ENCODE measurements at places on chromosomes 11 and 22.
A peak's percentile ranks its signal among the peaks of the same experiment; 100 is the strongest.

DNA sequence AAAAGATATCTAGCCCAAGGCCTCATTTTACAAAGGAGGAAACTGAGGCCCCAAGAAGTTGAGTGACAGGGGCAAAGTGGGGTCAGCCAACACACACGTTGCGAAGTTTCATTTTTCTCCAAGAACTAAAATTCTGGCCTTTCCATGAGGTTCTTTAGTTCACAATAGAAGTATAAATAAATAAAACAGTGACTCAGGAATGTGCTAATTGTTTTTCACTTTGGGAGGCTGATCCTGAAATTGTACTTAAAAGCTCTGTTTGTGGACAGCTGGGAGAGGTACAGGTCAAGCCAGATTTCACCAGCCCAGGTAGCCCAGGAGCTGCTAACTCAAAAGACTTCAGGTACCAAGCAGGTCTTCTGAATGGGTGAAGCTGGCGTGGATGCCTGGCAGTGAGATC lies 105.2 kb downstream of the TRAF6 start:
- no peak for DNase-seq

DNA sequence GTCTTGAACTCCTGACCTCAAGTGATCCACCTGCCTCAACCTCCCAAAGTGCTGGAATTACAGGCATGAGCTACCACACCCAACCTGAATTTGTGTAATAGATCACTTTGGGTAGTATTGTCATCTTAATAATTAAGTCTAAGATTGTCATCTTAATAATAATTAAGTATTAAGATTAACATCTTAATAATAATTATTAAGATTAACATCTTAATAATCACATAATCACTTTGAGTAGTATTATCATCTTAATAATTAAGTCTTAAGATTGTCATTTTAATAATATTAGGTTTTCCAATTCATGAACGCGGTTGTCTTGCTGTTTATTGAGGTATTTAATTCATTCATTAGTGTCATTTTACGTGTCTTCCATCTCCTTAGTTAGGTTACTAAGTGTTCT lies 8.2 kb downstream of the MOV10L1 start:
- no peak for DNase-seq

- DNase-seq = peak; percentile 55
Observed at GRCh38 chr11:111417766-111418435, 38.8 kb upstream of the POU2AF1 start.

GRCh38 chr11:126990716-126991480 lies 9.7 kb downstream of the KIRREL3 start:
- peak; percentile 6 for DNase-seq

DNA sequence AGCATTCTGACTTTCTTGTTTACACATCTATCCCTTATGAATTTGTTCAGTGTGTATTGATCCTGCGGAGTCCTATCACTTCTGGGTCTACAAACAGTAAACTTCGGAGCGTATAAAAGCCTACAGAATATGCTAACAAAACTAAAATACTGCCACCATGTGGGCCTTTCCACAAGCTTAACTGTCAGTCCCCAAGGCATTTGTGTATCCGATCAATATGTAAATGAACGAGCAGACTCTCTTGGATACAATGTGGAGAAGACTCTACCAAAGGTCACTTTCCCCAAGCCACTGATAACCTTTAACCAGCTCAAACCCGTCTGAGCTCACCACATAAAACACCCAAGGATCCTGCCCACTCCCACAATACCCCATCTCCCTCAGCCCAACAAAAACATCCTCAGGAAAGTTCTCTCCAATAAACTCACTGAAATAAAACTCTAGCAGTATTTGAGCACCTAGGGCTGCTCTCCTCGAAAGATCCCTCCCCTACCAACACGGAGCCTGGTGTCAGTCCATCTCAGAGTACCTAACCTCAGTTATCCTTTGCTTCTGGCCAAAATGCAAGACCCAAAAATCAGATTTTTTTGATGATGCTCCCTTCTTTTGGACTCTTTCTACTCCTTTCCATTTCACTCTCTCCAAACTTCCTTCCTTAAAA lies 17.8 kb downstream of the ADA2 start:
- DNase-seq = peak; percentile 29

DNA sequence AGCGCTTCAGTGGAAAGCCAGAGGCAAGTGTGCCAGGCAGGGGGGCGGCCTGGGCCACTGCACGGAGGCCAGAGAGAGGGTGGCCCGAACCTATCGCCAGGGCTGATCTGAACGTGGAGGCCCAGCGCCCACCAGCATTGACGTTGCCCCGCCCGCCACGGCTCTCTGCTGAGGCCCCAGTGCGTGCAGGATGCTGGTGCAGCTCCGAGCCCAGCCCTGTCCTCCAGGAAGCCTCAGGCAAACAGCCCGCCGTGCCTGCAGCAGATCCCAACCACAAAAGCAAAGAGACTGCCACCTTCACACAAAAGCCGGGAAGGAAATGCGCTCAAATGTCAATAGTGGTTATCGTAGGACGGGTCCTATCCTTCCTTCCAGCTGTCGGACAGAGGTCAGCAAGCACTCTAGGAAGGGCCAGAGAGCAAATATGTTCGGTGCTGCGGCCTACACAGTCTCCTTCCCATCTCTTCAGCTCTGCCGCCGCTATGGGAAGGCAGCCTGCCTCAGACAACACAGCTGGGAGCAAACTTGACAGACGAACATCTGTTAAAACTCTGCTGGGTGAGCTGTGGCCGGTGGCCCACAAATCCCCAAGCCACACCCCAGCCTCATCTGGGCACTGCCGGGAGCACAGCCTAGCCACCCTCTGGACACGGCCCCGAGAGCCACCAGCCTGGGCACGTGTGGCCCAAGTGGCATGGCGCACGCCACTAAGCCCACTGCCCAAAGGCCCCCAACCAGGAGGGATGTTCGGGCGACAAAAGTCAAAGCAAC lies 146.2 kb downstream of the CRYBB2 start:
- no peak for DNase-seq

DNA sequence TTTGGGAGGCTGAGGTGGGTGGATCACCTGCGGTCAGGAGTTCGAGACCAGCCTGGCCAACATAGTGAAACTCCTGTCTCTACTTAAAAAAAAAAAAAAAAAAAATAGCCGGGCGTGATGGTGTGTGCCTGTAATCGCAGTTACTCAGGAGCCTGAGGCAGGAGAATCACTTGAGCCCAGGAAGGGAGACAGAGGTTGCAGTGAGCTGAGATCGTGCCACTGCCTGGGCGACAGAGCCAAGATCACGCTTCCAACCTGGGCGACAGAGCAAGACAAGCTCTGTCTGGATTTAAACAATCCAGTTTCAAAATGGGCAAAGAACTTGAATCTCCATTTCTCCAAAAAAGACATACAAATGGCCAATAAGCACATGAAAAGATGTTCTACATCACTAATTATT lies 12.5 kb downstream of the LMO2 start:
- DNase-seq = no peak

GRCh38 chr22:39343259-39344045 lies 6.3 kb upstream of the SYNGR1 start:
- DNase-seq = peak; percentile 70

GRCh38 chr22:45268958-45269844 lies 15.5 kb upstream of the UPK3A start:
- DNase-seq = peak; percentile 74

- DNase-seq = no peak
Observed at GRCh38 chr11:123135863-123136446, 59.1 kb downstream of the CLMP start.

DNA sequence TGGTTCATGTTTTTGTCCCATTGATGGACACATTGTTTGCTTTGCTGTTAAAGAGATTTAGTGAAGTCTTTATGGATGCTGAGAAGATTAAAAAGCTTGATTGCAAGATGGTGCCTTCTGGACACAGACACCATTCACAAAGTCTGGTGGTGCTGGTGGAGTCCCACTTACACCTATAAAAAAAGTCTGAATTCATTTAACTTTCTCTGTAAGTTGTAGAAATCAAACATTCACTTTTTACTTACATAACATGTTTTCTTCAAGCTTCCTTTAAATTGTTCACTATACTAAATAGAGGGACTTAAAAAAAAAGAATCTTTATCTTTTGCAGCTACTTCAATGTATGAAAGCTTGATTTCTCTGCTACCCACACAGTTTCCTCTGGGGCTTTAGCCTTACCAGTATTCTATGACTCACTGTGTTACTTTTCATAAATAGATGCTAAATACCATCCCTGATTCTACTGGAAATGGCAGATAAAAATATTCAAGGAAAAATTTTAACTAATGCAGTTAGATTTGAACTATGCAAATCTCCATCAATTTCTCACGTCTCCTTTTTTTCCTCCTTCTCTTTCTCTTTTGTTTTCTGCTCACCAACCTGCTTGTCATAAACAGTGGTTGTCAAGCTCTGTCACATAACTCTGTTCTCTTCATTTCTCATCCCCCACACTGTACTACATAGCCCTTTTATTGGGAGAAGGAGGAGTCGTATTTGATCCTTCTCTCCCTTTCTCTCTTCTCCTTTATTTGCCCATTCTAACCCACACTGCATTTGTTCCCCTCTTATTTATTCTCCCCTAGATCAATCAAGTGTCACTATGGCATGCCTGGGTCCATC lies 89.7 kb downstream of the FAM76B start:
- DNase-seq = peak; percentile 36

GRCh38 chr11:71499546-71499945 lies 27.5 kb upstream of the KRTAP5-7 start:
- DNase-seq = no peak

DNA sequence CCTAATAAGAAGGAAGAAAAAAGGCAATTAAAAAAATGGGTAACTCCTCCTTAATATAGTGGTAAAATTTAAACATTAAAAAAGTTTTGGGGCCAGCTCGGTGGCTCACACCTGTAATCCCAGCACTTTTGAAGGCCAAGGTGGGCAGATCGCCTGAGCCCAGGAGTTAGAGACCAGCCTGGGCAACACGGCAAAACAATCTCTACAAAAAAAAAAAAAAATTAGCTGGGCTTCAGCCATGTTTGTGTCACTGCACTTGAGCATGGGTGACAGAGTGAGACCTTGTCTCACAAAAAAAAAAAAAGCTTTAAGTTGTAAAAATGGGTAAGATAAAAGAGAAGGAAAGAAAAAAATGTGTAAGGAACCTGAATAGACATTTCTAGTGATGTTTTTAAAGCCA lies 11.3 kb upstream of the FBXO3 start:
- no peak for DNase-seq

DNA sequence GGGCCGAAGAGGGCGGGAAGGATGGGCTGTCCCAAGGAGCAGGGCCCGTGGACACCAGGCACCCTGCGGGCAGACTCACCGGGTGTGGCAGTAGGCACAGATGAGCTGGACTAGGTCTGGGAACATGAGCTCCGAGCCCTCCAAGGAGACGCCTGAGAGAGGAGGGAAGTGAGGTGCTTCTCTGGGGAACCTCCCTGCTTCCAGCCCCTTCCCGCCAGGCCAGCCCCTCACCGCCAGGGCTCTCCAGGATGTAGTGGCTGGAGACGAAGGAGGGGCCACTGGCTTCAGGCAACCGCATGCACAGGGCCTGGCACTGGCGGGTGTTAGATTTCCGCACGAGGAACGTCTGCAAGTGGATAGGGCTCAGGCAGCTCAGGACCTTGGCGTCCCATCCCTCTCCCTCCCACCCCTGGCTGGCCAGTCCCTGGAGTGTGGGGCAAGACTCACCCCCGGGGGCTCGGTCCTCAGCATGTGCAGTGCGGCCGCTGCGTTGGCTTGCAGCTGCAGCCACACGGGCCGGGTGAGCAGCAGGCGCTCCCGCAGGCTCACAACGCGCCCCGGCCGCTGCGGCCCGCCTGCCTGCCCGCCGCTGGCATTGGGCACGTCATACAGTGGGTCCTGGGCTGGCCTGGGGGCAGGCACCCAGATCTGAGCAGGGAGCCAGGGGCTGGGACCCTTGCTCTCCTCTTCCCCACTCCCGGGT lies 552 bp downstream of the RIN1 start:
- peak; percentile 64 for DNase-seq

DNA sequence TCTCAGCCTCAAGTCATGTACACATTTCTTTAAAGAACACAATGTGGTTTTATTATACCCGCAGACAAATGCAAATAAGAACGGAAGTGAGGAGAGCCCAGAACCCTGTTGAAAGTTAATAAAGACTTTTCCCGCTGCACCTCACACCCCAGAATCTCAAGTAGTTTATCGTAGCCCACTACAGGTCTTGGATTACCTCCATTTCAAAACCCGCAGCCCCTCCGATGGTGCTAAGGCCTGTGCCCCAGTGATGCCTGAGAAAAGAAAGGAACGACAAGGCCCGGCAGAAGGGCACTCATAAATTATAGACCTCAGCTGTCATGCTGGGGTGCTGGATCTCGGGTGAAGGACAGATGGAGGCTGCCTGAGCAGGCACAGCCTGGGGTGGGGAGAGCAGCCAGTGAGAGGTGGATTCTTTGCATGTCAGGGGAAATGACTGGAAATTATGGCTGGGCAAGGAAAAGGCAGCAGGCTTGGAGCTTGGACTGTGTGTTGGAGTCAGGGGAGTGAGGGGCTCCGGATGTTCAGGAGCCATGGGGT lies 354.1 kb downstream of the NTM start:
- DNase-seq = no peak

GRCh38 chr11:118889797-118890196 lies 6.1 kb downstream of the CXCR5 start:
- peak; percentile 35 for DNase-seq

- DNase-seq = peak; percentile 75
Observed at GRCh38 chr11:59918987-59919589, 19.1 kb upstream of the OOSP1 start.

GRCh38 chr11:17382046-17382728 lies 6.3 kb downstream of the KCNJ11 start:
- no peak for DNase-seq

DNA sequence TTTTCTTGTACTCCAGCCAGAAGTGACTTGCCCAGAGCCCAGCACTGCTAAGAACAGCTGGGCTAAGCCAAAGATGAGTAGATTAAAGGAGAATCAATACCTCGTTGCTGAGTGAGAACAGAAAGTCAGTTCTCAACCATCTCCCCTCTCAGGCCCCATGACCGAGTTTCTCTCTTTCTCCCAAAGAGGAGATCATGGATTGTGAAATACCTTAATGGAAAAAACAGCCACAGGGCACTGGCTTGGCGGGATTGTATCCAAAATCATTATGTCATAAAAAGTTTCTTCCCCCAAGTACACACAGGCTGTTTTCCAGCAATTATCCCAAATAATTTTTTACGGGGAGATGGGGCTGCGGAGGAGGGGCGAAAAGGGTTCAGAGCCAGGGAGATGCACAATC lies 111.8 kb upstream of the TMEM45B start:
- DNase-seq = peak; percentile 15

DNA sequence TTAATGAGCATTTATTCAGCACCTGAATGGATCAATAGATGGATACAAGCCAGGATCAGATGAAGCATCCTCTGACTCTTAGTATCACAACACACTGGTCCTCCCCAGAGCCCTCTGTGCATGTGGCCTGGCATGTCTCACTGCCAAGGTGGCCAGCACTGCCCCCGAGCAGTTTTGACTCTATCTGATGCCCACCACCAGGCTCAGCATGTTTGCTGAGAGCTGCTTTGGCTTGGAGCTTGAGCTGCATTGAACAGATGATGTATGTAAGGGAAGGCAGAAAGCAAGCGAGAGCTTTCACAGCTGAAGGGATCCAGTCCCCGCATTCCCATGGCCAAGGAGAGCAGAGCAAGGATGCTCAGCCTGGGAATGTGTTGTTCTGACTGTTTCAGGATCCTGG lies 320.3 kb downstream of the BUD13 start:
- DNase-seq = no peak

All from fibroblast of pulmonary artery (primary cell).